ENCODE measurements at places on chromosomes 5 and 9. TPM values are rescaled to one million over a fixed set of nuclear protein-coding genes. Genes with fewer than 3 reads are reported as not detected.

The PCDHGA9 gene
- 5.3 TPM for total RNA-seq

The CCDC180 gene
- 1.7 TPM for total RNA-seq

The LCNL1 gene
- not detected for total RNA-seq

The FGF1 gene
- total RNA-seq = 0.20 TPM

The ARID3C gene
- total RNA-seq = 0.34 TPM

The NPM1 gene
- total RNA-seq = 1,077 TPM

The LMAN2 gene
- 302 TPM for total RNA-seq

The FBXL7 gene
- 9.1 TPM for total RNA-seq

The GBGT1 gene
- 6.6 TPM for total RNA-seq

The FOXI1 gene
- total RNA-seq = not detected

The TMEM215 gene
- total RNA-seq = not detected

The FABP6 gene
- not detected for total RNA-seq

The SYK gene
- not detected for total RNA-seq

The CTSV gene
- not detected for total RNA-seq

The DAB2IP gene
- total RNA-seq = 5.8 TPM

The CD14 gene
- 1.3 TPM for total RNA-seq

The PCDHB11 gene
- 0.34 TPM for total RNA-seq

The KIF27 gene
- total RNA-seq = 1.6 TPM

The PTGES gene
- 7.4 TPM for total RNA-seq

The ICE1 gene
- 16.3 TPM for total RNA-seq

The UBE2QL1 gene
- total RNA-seq = not detected

The ACTBL2 gene
- total RNA-seq = not detected

The MAMDC2 gene
- 0.81 TPM for total RNA-seq

The HMHB1 gene
- not detected for total RNA-seq

The LHX3 gene
- total RNA-seq = not detected

The CDO1 gene
- total RNA-seq = 7.2 TPM

The GOLPH3 gene
- total RNA-seq = 77.4 TPM

The C7 gene
- 11,125 TPM for total RNA-seq

The ABO gene
- not detected for total RNA-seq

The NUTM2F gene
- not detected for total RNA-seq

The PCDHGB4 gene
- total RNA-seq = 14.6 TPM

The FAM169A gene
- not detected for total RNA-seq

The FOXD4L4 gene
- total RNA-seq = not detected

The CFAP90 gene
- total RNA-seq = 0.37 TPM

The ECM2 gene
- total RNA-seq = 39.1 TPM

The C5orf58 gene
- total RNA-seq = not detected

The ORM1 gene
- total RNA-seq = not detected

Data from cardiac ventricle fibroblast (primary cell).